ENCODE measurements at places on chromosomes 12 and 14.

DNA sequence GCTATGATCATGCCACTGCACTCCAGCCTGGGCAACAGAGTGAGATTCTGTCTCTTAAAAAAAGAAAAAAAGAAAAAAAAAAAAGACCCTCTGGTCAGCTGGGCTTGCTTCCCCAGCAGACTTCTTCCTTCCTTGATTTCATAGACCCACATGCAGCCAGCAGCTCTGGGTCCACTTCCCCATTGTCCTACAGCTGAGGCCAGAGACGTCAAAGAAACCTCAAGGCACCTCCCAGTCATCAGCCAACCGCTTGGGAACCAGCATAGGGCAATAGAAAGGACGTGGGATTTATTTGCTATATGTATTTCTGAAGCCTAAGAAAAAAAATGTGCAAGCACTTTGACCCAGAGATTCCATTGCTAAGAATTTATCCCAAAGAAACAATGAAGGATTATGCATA is 35.4 kb upstream of the SPPL3 start:
- DNase-seq = no peak

DNA sequence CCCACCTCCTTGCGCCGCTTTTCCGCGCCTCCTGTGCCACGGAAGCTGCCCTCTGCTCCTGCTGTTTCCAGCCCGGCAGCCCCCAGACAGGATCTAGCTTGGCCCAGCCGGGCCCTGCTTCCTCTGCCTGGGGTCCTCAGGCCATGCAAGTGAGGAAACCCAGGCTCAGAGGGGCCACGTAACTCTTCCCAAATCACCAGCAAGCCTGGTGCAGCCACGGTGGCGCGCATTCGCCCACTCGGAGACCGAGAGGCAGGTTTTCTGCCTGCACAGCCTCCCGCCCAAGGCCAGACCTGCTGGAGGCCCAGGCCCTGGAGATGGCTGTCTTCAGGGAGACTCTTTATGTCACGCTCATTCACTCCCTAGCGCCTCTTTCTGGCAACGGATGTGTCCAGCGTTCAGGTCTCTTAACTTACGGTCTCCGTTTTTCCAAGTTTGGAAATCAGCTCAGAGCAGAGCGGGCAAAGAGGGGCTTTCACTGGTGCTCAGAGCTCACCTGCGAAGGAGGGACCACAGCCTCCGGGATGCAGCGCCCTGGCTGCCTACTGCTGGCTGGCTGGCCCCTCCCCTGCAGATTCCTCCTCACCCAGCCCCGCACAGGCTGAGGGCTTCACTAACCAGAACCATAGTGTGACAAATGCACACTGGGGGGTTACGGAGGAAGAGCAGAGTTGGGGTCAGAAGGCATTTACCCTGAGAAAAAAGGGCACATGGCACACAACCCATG is 20.6 kb upstream of the CEP170B start:
- DNase-seq = no peak

DNA sequence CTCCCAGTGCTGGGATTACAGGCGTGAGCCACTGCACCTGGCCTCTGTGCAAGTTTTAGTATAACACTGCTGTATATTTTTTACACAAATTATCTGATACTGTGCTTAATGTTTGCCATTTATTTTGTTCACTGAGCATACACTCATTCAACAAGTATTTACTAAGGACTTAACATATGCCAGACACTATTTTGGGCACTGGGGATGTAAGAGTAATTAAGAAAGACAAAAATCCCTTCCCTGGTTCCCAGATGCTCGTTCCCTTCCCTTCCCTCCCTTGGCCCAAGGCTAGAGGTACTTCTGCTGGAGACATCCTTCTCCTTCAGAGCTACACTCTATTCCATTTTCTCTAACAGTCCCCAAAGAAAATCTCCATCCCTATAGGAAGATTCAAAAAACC is 12.5 kb downstream of the CIT start:
- no peak for DNase-seq

- DNase-seq = no peak
Observed at GRCh38 chr14:59583755-59584154, 7.1 kb upstream of the CCDC175 start.

DNA sequence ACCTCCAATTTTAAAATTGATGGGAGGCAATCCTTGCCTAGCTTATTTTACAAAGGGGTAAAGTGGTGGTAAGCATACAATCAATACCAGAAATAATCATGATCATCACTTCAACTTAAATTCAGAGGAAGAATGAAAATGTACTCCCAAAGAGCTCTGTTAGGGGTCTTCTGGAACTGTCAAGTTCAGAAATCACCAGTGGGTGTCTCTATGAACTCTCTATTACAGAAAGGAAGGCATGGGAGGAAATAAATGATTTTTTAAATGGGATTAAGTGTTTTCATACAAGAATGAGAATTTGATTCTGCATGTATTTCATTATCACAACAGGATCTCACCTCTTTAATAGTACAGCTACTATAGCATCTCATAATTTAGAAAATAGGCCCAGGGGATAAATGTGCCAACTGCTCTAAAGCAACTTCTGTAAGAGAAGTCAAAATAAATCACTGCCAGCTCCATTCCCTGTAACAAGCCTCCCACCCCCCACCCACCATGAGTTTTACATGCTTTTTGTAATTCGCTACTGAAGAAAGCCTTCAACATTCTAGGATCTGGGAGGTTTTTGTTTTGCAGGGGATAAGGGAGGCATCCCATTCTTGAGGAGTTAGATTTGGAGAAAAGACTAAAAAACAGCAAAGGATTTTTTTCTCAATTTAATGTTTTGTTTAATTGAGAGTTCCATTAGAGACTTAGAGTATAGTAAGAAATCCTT is 9.7 kb downstream of the DCP1B start:
- DNase-seq = no peak

DNA sequence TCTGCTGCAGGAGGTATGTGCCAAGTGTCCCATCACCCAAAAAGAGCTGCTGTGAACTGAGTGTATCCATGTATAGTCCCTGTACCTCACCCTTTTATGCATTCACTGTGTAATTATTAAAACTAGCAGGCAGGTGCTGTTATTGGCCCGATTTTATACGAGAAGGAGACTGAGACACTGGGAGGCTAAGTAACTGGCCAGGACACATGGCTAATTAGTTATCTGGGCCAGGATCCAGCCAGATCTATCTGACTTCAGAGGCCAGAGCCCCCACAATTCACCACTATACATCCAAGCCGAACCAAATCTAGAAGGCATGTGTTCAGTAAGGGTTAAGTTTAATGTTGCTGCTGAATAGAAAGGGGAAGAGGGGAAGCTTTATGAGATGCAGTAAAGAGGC is 73.4 kb downstream of the FRMD6 start:
- no peak for DNase-seq

- DNase-seq = no peak
Observed at GRCh38 chr12:53807322-53807860, 55.6 kb upstream of the CISTR start.

DNA sequence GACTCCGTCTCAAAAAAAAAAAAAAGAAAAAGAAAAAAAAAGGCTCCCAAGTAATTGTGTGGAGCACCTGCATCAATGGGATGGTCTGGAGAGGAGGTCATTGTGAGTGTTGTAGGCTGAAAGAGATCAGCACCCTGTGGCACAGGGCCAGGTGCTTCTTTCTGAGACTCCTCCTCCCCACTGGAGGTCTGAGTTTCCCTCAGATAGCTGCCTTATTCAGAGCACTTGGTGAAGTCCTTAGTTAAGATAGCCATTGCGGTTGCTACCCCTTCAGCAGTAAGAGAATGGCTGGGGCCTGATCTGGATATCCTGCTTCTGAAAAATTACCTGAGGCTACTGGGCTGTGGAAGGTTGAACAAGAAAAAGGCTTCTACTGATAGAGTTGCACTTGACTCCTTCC is 69.8 kb downstream of the ANO6 start:
- DNase-seq = no peak

GRCh38 chr14:92830902-92831301 is 36.8 kb downstream of the GOLGA5 start:
- no peak for DNase-seq

- no peak for DNase-seq
Observed at GRCh38 chr12:112046003-112046402, 32.8 kb downstream of the ERP29 start.

DNA sequence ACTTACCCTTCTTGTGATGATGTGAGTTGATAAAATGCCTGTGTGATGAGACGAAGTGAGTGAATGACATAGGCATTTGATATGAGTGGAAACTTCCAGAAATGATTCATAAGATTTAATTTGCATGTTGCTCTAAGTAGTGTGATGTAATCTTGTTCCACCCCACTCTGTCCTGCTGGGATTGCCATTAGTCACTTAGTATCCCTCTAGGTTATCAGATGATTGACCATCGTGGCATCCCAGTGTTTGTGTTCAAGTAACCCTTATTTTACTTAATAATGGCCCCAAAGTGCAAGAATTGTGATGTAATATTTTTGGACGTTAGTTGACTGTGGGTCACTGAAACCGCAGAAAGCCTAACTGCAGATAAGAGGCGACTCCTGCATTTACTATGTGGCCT is 214.4 kb upstream of the DIO2 start:
- no peak for DNase-seq

DNA sequence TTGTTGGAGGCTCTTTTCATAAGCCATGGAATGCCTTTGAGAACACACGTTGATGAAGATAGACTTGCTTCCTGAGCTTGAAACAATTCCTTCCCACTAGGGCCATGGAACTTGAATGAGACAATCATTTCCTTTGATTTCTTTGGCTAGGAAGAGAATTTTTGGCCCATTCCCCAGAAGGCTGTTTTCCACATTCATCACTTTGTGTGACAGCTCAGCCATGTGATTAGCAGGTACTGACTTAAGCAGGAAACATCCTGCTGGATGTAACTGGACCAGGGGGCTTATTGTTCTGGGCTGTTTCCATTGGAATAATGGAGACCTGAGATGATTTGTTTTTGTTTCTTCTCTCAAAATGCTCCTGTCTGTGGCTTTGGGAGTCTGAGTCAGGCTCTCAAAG is 469.8 kb upstream of the SEL1L start:
- no peak for DNase-seq

GRCh38 chr14:36439766-36440165 is 80.3 kb downstream of the NKX2-1 start:
- DNase-seq = no peak

DNA sequence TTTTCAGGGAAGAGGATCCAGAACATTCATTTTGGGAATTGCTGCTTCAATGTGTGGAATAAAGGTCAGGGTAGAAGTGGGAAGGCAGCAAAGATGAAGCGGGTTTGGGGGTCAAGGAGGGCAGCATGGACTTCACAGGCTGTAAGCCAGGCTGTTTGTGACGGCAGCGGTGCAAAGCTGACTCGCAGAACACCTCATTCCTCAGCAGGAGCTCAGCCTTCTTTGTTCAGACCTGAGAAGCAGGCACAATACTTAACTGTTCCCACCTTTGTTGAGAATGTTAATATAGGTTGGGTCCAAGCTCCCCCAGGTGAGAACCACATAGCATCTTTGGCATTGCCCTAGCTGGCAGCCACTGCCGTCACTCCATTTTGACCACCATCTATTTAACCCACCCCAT is 16.7 kb downstream of the GRIN2B start:
- no peak for DNase-seq

DNA sequence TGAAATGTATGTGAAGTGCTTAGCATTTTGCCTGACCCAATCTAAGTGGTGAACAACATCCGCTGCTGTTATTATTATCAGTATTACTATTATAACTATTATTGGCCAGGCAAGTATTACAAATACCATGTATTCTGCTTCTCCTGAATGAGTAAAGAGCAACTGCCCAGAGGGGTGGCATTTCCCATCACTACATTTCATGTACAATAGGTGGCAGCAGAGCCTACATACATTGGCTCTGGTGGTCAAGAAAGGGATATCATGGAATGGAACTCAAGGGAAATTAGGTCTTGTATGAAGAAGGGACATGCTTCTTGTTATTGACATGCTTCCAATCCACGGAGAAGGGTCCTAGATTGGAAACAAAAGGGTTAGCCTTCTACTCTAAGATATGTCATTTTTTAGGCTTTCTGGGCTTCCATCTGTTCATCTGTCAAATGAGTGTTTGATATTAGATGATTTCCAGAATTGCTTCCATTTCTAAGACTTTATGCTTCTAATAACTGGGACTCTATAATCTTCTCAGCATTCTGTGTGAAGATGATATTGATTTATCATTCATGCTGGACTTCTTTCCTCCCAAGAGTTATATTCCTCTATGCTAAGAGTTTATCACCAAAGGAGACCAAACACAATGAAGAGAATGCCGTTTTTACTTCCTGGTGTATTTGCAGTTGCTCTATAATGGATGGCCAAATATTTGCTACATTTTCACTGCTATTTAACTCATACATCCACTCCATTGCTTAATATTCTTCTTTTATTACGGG is 239.1 kb downstream of the SSPN start:
- DNase-seq = no peak

DNA sequence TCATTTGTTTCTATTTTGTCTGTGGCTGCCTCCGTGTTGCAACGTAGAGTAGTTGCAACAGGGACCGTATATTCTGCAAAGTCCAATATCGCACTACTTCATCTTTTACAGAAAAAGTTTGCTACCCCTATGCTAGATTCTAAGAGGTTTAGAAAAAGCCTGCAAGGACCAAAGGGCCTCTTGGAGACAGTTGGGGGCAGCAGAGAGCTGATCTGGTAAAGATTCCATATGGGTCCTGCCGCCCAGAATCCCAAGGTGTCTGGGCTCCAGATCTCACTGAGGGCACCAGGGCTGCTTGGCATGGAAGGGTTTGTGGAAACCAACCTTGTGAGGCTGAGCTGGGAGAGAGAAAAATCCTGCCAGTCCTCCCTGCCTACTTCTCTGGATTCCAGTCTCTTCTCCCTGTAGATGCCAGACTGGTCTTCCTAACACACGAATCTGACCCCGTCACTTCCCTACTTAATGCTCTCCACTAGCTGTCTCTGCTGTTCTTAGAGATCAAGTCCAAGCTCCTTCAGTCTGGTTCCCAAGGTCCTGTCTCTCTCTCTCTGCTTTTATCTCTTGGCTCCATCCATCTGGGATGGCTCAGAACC is 74.6 kb downstream of the GLRX5 start:
- DNase-seq = no peak

- peak; percentile 65 for DNase-seq
Observed at GRCh38 chr12:101839324-101840283, 8.8 kb upstream of the GNPTAB start.

DNA sequence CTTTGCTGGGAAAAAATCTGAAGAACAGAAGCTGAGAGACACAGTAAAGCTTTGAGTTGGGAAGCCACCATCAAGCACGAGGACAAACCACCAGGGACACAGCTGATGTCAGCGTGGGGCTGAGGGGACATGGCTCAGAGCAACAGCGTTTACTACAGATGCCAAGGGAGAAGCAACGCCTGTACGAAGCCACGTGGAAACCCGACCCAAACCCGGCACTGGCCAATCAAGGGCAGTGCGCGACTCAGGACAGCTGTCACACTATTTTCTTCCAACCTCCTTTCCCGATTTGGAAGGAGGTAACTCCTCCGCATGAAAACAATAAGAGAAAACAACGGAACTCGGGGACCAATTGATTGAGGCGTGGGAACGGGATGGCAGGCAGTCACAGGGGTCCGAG is 20.2 kb upstream of the CHGA start:
- DNase-seq = no peak

- DNase-seq = no peak
Observed at GRCh38 chr12:53651737-53652136, 24.1 kb downstream of the ATP5MC2 start.

- no peak for DNase-seq
Observed at GRCh38 chr12:16435875-16436554, 88.6 kb downstream of the MGST1 start.
